ENCODE measurements at places on chromosomes 3 and 15. TPM values are rescaled to one million over a fixed set of nuclear protein-coding genes. Genes with fewer than 3 reads are reported as not detected.

The C3orf22 gene
- not detected for total RNA-seq

The GATA2 gene
- total RNA-seq = 7.8 TPM

The GOLGA6D gene
- total RNA-seq = not detected

The KCNMB2 gene
- total RNA-seq = not detected

The ZNF502 gene
- total RNA-seq = 2.6 TPM

All from lung microvascular endothelial cell (primary cell).